ENCODE measurements at places on chromosomes 1 and 21.

GRCh38 chr1:217313096-217313495 lies 317.8 kb downstream of the GPATCH2 start:
- DNase-seq, result no peak

DNA sequence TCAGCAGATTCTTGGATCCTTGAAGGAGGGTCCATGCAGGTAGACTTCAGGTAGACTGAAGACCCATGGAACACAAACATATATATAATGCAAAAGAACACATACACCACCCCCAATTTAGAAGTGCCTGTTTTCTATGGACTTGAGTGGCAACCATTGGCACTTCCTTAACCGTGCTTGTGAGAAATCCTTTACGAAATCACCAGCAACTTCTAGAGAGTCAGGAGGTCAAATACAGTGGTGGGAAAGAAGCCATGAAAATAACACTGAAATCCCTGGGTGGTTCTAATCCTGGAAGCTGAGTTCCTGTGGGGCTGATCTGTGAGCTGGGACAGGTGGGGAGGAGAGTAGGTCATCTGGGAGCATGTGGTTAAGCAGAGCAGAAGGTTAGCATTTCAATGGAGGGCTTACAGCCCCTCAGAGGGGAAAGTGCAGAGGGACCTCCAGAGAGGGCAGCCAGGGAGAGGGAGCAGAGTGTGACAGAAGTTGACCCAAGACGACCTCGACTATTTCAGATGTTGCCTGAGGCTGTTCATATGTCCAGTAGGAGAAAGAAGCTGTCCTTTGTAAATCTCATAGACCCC lies 13.0 kb upstream of the IL10 start:
- DNase-seq, result no peak

GRCh38 chr1:92879316-92879968 lies 47.6 kb downstream of the RPL5 start:
- DNase-seq, result no peak

DNA sequence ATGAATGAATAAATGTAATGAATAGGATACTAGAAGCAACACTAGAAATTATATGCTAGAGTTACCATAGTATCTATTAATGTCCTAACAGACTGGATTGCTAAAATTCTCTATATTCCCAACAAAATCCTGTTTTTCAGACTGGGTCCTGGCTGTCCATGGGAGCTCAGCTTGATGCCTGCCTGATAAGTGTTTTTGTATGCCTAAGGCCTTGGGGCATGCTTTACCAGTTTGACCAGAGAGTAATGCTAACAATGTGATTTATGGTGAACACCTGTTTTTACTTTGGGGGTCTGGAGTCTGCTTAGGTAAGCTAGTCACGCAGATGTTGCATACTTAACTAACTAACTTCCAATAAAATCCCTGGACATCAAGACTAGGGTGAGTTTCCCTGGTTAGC lies 318.8 kb upstream of the DEPDC1 start:
- DNase-seq, result no peak

GRCh38 chr1:10340930-10341590 lies 57.8 kb upstream of the PGD start:
- DNase-seq, result no peak

DNA sequence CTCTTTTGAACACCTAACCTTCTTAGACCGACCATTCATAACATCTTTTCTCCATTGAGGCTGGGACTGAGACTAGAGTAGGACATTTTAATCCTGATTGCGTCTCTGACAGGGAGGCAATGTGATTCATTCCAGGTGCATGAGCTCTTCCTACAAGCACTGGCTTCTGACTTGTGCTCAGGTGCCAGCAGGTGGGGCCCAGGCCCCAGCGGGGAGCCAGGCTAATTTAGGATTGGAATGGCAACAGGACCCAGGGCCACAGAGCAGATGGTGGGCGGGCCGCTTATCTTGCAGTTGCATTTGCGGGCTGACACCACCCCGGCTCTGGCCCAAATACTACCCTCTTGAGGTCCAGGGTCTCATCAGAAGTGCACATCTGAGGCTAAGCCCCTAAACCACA lies 4.1 kb downstream of the GPA33 start:
- DNase-seq, result no peak

DNA sequence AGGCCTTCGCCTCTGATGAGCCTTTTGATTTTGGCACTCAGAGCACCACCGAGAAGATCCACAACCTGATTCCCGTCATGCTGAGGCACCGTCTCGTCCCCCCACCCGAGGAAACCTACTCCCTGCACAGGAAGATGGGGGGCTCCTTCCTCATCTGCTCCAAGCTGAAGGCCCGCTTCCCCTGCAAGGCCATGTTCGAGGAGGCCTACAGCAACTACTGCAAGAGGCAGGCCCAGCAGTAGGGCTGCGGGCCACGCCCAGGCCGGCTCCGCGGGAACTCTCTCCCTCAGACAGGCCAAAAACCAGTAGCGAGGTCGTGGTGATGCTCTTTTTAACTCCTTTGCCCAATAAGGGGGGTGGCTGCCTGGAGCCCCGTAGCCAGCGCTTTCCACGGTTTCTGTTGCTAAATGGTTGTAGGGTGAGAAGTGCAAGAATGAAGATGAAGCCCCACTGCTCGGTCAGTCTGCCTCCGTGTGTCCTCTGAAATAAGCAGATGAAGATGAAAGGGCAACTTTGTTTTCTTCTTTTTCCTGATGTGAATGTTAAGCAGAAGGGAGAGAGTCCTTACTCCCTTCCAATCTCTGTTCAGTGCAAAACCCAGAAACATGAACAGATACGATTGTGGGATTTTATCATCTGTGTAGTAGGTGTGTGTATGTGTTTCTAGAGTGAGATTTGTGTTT lies 46.5 kb downstream of the COQ8A start:
- no peak for DNase-seq

DNA sequence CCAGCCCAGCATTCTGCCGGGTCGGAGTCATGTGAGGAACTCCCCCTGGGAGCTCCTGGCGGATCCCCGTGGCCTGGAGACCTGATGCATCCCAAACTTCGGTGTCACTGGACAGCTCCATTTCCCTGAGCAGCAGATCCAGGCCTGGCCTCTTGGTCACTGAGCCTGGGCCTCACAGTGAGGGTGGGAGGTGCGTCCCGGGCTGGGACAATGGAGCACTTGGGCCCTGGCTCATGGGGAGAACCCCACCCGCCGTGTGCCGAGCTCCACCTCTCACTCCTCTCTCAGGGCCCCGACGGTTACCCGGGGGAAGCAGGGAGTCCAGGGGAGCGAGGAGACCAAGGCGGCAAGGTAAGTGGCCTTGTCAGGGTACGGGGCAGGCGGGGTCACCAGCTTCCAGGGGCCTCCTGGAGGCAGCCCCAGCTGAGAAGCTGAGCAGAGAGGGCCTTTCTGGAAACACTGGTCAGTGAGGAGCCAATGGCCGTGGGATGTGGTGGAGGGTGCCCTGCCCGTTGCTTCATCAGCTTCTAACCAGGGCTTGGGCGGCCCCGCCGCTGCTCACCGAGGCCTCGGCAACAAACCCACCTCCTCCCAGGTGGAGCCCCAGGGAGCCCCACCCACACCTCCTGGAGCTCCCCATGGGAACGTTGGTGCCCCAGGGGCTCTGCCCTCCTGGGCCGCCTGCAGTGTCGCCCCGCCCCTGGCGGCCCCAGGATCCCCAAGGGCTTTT lies 19.8 kb downstream of the COL6A2 start:
- no peak for DNase-seq

DNA sequence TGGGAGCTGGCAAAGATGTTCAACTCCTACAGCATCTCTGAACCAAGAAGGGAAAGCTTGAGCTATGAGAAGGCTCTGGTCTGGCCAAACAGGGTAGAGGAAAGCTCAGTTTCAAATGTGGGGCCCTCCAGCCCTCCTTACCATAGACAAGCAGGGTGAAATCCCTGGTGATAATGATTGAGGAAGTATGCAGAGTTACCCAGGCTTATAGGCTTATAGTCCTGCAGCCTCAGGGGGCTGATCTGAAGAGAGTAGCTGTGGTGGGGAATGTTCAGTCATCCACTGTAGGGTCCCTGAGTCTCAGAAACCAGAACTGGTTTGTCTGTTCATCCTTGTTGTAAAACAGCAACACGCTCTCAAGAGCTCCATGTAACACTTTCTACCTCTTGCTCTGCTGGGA lies 19.8 kb upstream of the LY9 start:
- DNase-seq, result no peak

DNA sequence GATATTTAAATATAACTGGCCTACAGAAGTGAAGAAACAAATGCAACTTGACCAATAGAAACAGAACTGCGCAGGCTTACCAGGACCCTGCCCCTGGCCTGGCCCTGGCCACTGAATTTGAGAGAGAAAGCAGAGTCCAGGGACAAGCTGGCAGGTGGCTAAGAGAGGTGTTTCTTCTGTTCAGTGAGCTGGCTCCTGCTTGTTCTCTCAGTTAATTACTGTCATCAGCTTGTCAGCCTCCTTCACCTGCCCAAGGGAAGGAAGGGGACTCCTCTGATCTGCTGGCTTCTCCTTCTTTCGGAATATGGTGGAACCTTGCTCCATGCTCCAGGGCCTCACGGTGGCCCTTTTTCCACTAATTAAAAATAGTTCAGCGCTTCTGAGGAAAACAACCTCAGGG lies 388.4 kb downstream of the DISC1 start:
- DNase-seq, result no peak

DNA sequence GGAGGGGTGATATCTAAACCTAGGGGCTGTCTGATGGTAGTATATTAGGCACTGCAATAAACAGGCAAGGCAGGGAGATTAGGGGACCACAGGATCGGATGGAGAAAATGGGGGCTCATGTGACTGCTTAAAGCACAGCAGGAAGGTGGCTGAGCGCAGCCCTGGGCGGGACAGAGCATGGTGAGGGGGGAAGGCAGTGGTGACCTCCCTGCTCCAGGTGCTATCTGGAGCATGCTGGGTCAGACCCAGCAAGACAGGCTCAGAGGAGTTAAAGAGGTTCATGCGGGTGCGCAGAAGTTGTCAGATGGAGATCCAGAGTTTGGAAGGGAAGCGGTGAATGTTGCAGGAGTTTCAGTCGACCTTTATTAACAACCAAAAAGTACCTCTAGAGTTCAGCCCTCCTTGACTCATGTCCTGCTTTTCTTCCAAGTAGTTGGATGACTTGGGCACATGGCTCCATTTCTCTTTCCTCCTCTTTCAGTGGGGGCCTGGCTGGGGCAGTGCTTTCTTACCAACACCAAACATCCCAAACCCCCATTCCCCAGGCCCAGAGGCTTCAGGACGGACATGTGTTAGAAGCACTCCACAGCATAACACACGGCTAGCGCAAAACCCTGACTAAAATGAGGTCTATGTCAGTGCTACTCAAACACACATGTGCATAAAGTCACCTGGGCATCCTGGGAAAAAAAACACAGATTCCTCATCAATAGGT lies 41.5 kb downstream of the CAPN9 start:
- DNase-seq, result no peak

DNA sequence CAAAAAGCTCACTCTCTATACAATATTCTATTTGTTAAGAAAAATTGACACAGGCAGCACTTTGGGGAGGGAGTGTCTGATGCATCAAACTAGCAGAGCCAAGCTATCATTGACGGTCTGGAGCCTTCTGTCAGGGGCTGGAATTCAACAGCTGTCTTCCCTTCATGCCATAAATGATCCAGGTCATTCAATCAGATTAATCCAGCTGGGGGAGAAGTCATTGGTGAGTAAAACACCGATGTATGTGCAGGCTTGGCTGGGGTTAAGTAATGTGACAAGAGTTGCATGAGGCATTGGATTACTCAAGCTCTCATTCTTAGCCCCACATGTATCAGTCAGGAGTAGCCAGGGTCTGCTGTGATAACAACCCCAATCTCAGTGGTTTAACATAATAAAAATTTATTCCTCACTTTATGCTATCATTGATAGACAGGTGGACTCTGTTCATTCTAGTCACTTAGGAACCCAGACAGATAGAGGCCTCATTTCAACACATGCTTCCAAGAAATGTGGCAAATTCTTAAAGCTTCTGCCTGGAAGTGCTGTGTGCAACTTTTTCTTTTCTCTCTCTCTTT lies 118.1 kb upstream of the GADD45A start:
- no peak for DNase-seq

DNA sequence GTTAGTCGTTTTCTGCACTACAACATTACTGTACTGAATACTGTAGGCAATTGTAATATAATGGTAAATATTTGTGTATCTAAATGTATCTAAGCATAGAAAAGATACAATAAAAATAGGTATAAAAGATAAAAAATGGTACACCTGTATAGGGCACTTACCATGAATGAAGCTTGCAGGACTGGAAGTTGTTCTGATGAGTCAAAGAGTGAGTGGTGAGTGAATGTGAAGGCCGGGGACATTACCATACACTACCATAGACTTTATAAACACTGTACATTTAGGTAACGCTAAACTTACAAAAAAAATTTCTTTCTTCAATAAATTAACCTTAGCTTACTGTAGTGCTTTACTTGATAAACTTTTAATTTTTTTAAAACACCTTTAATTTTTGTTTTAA lies 13.5 kb downstream of the OSBPL9 start:
- DNase-seq, result no peak

- DNase-seq, result no peak
Observed at GRCh38 chr1:157966031-157966537, 27.4 kb upstream of the KIRREL1 start.

DNA sequence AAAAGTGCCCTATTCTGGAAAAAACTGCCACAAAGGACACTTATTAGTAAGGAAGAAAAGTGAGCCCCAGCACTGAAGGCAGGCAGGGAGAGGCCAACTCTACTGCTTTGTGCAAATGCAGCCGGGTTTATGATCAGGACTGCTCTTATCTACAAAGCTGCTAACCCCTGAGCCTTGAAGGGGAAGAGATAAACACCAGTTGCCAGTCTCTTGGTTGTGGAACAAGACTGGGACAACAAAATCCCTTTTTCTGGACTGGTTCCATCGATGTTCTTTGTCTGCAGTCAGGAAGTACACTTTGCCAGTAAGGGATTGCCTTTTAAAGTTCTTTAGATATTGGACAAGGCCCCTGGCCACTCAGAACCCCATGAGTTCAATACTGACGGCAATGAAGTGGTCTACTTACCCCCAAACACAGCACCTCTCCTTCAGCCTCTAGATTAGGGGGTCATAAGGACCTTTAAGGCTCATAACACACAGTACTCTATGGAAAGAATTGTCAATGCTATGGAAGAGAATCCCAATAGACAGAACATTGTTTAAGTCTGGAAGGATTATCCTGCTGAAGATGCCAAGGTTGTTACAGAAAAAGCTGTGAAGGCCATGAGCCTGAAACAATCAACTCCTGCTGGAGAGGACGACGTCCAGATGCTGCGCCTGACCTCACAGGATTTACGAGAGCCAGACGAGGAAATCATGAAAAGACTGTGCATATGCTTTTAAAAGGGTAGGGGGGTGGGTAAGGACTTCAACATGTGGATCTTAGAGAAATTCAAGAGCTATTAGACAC lies 43.6 kb downstream of the GNB1 start:
- no peak for DNase-seq

DNA sequence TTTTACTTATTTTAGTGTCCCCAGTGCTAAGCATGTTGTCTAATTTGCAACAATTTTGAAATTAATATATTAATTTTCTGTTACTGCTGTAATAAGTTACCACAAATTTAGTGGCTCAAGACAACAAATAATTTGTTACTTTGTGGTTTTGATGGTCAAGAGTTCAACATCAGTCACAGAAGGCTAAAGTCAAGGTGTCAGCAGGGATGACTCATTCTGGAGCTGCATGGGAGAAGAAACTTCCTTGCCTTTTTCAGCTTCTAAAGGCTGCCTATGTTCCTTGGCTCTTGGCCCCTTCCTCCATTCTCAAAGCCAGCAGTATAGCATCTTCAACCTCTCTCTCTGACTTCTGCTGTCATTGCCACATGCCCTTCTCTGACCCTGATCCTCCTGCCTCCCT lies 271.8 kb downstream of the HLX start:
- no peak for DNase-seq

- no peak for DNase-seq
Observed at GRCh38 chr1:68470388-68470970, 20.7 kb upstream of the RPE65 start.

GRCh38 chr1:173661271-173661670 lies 8.4 kb downstream of the ANKRD45 start:
- DNase-seq, result no peak

All from BJ (cell line).